ENCODE measurements at places on chromosomes 3 and 15. TPM values are rescaled to one million over a fixed set of nuclear protein-coding genes. Genes with fewer than 3 reads are reported as not detected.

The USP8 gene
- total RNA-seq = 33.3 TPM

The IGF1R gene
- 43.8 TPM for total RNA-seq

The PLAAT1 gene
- total RNA-seq = not detected

The RAB8B gene
- total RNA-seq = 71.6 TPM

The FXR1 gene
- 307 TPM for total RNA-seq

The PARP15 gene
- 0.17 TPM for total RNA-seq

The IL17RE gene
- total RNA-seq = 0.63 TPM

The RAD51 gene
- 1.4 TPM for total RNA-seq

Measured in bronchial smooth muscle cell (primary cell).